ENCODE measurements at places on chromosomes 1 and 21.

DNA sequence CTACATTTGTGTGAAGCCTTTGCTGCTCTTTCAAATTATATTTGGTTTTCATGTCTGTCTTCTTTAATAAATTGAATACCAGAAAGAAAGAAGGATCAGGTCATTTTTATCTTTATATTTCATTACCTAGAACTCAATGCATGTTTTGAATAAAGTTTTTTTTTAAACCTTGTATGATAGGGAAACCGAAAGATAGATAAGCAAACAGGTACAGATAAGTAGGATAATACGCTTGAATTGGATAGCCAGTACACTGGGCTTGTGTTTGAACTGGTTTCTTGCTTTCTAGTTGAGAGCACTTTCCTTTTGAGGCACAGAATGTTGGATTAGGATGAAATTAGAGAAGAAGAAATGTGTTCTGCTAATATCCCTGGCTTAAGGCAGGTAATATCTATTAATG lies 46.9 kb downstream of the PKN2 start:
- no peak for DNase-seq

GRCh38 chr1:52767596-52768280 lies 41.5 kb downstream of the ZYG11B start:
- DNase-seq = no peak

GRCh38 chr1:90475631-90476030 lies 241.5 kb downstream of the BARHL2 start:
- DNase-seq = no peak

GRCh38 chr1:192161976-192162375 lies 3.7 kb downstream of the RGS18 start:
- DNase-seq = no peak

- no peak for DNase-seq
Measured at GRCh38 chr21:34713621-34714020, 44.8 kb downstream of the CLIC6 start.

GRCh38 chr1:145795257-145795881 lies 28.5 kb downstream of the RNF115 start:
- no peak for DNase-seq

DNA sequence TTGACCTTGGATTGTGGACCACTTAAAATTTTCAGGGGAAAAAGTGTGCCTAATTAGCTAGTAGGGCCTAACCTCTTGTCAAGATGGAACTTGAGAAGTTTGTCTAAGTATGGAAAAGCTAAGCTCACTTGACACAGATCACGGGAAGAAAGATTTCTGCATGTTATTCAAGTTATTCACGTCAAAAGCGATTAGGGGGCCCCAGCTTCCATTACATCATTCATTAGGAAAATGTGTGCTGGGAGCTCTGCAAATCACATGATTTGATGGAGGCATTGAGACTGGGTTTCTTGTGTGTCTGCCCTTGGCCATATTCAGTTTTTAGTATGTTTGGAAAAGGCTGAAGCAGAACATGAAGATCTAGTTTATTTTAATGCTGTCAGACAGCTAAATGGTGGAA lies 15.5 kb upstream of the POGZ start:
- DNase-seq = no peak

DNA sequence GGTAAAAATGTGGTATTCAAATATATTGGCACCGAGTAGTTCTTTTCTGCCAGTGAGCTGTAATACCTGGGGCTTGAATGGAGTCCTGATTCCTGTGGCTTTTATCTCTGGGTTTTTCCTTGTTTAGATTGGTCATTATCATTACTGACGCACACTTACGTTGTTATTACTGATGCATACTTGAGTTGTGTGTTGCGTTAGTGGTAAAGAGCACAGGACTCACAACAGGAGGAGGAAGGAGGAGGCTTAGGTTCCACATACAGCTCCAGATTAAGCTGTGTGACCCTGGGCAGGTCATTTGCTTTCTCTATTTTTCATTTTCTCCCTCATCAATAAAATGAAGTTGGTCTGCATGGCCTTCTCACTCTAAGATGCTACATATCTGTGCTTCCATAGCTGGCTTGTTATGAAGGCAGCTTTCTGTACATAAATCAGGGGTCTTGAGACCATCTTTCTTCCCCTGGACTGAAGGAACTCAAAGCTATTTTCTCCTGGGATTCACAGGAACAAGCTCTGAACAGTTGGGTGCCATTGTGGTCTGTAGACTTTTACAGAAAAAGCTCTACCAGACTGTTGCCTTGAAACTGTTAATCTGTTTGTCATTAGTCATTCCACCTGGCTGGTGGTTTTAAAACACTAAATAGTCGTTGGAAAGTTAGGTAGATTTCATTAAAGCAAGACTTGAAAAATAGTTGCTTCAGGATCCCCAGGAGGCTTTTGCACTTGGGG lies 5.6 kb downstream of the ARID1A start:
- no peak for DNase-seq

DNA sequence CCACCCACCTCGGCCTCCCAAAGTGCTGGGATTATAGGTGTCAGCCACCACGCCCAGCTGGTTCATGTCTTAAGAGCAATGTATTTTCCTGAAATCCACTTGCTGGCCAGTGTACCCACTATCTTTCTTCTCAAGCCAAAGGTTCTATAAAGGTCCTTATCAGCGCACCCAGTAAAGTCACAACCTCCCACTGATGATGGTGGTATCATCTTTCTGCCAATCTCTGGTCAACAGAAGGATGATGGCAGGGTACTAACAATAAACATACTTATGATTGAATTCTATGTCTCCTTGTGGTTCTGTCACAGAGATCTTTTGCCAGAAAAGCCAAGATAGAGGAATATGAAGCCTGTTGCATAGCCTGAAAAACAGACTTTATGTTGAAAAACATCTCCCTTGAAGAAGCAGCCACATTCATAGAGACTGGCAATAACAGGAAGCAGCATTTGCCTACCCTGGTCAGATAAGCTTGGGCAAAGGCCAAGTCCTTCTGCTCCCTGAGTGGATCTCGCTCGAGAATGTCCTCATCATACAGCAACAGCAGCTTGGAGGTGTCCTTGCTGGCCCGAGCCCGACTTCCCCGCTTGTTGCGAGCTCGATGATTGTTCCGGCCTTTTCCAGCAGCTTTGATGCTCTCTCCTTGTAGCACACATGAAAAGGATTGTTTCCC lies 73.0 kb downstream of the DAP3 start:
- DNase-seq = no peak

DNA sequence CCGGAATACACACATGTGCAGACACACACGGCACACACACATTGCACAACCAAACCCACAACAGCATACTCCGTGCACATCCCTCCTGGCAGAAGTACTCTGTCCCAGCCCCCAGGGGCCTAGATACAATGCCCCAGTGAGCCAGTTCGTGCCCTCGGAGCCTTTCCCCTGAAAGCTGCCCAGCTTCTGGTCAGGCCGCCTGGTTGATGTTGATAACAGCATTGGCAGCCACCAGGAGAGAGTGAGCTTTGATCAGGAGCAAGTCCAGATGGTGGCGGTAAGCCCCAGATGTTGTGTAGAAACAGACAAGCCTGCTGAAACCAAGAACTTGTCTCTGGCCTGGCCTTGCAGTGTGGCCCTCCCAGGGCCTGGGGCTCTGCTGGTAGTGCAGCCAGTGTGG lies 109.1 kb downstream of the GRIK3 start:
- DNase-seq = no peak

DNA sequence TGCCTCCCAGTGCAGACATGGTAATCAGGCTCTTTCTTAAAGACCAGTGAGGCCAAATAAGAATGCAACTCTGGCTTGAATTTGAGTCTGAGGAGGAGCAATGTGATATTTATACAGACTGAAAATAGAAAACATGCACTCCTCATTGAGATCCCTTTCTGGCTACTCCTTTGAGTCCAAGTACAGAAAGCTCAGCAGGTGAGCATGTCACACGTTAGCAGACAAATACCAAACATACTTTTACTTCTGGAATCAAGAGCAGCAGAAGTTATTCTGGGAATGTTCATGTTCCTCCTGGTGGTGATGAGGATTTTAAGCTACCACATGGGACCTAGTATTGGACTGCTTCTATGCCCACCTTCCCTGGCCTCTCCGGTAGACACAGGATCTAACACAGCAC lies 48.3 kb downstream of the PGBD5 start:
- no peak for DNase-seq

DNA sequence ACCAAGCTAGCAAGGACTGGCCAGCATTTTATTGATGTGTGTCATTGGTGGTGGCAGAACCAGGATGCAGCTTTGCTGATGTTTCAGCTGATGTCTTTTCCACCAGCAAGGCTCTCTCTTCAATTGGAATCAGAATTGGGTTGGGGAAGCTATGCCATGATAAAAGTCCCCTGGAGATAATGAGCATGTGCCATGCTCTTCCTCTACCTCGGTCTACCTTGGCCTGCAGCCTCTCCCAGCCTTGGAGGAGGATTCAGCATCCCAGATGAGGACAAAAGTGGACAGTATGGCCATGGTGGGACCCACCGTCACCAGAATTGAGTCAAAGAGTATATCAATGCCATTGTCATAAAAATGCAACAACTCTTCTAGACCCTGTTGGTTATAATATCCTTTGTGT lies 8.6 kb downstream of the AVPR1B start:
- DNase-seq = no peak

DNA sequence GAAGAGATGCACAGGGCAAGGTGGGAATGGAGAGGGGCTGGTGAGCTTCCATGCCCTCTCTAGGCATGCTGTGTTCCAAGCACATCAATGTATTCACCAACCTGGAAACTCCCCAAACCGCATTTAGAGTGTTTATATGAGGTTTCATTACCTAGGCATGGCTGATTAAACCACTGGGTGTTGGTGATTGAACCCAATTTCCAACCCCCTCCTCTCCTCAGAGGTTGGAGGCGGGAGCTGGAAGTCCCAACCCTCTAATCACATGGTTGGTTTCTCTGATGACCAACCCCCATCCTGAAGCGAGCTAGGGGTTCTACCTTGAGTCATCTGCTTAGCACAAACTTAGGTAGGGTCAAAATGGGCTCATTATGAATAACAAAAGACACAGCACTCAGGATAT lies 3.0 kb upstream of the PPIE start:
- no peak for DNase-seq

GRCh38 chr1:206979379-206980043 lies 9.3 kb upstream of the FCAMR start:
- DNase-seq = no peak

GRCh38 chr1:157776971-157777391 lies at the start of gene FCRL2:
Gene FCRL2, minus strand, starts transcription at chr1:157777132. Its CDS starts 59 bp downstream, at chr1:157777073.
- no peak for DNase-seq

- no peak for DNase-seq
Measured at GRCh38 chr21:45091550-45092322, 17.4 kb downstream of the ADARB1 start.

DNA sequence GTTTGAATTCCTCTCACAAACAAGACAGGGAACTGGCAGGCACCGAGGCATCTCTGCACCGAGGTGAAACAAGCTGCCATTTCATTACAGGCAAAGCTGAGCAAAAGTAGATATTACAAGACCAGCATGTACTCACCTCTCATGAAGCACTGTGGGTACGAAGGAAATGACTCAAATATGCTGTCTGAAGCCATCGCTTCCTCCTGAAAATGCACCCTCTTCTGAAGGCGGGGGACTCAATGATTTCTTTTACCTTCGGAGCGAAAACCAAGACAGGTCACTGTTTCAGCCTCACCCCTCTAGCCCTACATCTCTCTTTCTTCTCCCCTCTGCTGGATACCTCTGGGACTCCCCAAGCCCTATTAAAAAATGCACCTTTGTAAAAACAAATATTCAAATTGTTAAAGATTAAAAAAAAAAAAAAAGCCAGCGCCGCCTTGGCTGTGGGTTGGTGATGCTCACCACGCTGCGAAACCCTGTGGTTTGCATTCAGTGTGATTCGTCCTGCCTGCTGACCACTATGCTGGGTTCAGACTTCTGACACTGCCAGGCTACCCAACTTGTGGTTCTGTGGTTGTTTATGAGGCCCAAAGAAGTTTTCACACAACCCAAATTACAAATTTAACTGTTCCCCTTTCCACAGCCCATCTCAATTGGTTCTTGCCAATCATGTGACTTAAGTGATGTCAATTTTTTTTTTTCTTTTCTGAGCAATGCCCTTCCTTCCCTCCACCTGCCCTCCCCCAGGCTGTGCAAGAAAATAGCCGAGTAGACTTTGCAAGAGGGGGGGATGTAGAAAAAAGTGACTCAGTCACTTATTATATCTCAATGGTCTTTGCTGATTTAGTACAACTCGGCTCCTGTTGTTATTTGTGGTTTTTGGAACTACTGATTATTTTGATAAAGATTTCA lies at the start of gene RUNX1:
Gene RUNX1 (minus strand): TSS at position 597 of the 912 bp plus-strand sequence.
- DNase-seq = no peak

GRCh38 chr1:83090195-83090594 lies 908.7 kb downstream of the TTLL7 start:
- no peak for DNase-seq

GRCh38 chr1:153933430-153933829 lies 10.7 kb upstream of the GATAD2B start:
- DNase-seq = no peak

DNA sequence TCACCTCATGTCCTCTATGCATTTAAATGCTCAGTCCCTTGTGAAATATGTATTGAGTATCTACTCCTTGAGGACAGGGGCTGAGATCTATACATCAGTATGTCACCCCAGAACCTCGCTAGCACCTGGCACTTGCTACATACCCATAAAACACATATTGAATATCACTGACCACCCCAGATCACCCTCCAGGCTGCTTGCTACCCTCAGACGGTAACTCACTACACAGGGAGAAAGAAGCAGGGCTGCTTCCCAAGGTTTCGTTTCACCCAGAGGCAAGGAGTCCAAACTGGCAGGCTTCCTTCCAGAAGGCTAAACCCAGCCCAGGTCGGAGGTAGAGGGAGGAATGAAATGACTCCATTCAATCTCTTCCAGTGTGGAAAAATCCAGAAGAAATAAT lies 8.5 kb downstream of the INKA2 start:
- DNase-seq = no peak

GRCh38 chr1:203648276-203648675 lies 21.6 kb downstream of the ATP2B4 start:
- no peak for DNase-seq

- DNase-seq = no peak
Measured at GRCh38 chr1:90722874-90723589, 5.9 kb upstream of the BARHL2 start.

- no peak for DNase-seq
Measured at GRCh38 chr1:26163684-26164035, 4.8 kb downstream of the FAM110D start.
